ENCODE measurements at places on chromosomes 16 and 17.

DNA sequence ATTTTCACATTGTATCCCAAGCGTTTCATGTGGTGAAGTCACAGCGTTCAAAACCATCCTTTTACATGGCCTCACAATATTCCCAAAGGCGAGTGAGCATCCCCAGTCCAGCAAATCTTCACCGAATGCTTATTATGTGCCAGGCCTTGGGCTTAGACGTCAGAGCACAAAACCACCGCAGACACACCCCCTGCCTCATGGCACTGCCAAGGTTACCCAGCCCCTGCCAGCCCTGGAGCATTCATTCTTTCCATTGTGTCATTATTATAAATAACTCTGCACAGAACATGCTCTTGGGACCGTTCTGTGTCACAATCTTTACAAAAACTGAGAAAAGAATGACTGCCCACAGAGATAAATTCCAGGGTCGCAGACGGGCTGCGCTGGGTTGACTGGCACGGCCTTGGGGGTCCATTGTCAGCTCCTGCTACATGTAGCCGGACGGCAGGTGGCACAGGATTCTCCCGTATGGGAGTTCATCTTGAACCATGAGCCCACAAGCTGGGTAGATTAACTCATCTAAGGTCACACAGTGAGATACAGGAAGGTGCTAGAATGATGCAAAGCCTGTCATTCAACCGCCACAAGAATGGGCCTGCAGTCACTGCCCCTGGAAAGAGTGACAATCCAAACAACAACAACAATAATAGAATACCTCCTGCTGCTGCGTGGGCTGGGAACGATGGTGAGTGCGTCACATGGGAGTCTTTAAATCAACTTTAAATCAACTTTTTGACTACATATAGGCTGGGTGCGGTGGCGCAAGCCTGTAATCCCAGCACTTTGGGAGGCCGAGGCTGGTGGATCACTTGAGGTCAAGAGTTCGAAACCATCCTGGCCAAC, 4.5 kb upstream of the NECAB2 start:
- no peak for DNase-seq

GRCh38 chr16:11556945-11557720, 29.6 kb downstream of the LITAF start:
- DNase-seq: no peak

GRCh38 chr17:81345228-81346089, 49.8 kb upstream of the BAHCC1 start:
- DNase-seq: peak; percentile 24

GRCh38 chr16:87127061-87127765, 190.0 kb downstream of the C16orf95 start:
- no peak for DNase-seq

DNA sequence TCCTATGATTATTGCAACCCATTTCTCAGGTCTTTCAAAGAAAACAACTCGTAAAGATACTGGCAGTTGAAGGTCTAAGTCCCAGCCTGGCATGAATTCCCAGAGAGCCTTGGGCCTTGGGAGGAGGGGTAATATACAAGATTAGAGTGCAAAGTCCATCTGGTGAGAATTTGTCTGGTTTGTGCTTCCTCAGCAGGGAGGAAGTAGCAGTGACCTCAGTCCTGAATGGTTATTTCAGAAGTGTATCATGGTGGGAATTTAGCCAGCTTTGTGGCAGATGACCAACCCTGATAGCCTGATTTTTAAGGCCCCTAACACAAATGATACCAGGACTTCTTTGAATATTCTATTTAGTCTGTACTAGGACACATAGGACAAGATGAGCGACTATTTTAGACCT, 151.2 kb upstream of the TBX2 start:
- no peak for DNase-seq

GRCh38 chr17:41738077-41738800, 3.8 kb upstream of the HAP1 start:
- peak; percentile 71 for DNase-seq

DNA sequence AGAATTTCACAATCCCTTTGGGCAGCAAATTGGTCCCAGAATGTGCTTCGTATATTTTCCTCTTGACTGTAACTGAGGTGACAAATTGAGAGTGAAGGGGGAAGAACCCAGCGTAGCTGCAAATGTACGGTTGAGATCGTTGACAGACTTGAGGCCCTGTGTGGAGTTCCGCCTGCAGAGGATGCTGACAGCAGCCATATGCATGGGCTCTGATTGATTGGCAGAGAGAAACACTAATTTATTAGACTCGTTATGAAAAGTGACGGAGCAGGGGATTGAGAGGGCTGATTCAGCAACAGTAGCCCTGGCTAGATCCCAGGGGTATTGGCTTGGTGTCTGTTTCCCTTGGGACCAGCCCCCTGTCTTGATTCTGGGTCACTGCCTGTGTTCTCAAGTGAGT, 930.1 kb upstream of the EEF2KMT start:
- DNase-seq: no peak

GRCh38 chr17:59890720-59891119, 2.0 kb downstream of the TUBD1 start:
- DNase-seq: no peak

DNA sequence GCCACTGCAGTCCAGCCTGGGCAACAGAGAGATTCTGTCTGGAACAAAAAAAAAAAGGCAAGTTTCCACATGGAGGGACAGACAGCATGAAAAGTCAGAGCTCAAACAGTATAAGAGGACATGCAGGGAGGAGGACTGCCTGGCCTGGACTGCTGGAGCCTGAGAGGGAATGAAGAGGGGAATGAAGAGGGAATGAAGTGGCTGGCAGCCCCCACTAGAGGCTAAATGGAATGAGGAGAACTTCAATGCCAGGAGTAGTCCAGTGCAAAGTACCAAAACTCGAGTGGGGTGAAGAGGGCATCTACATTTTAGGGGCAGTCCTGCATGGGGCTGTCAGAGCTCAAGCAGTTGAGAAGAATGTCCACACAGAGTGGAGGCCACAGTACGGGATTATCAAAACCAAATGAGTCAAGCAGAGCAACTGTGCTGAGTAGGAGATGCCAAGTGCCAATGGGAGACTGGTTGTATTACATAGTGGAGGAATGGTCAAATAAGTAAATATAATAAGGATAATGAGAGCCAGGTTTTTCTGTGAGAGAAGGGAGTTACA, 22.9 kb downstream of the IKZF3 start:
- DNase-seq: no peak

DNA sequence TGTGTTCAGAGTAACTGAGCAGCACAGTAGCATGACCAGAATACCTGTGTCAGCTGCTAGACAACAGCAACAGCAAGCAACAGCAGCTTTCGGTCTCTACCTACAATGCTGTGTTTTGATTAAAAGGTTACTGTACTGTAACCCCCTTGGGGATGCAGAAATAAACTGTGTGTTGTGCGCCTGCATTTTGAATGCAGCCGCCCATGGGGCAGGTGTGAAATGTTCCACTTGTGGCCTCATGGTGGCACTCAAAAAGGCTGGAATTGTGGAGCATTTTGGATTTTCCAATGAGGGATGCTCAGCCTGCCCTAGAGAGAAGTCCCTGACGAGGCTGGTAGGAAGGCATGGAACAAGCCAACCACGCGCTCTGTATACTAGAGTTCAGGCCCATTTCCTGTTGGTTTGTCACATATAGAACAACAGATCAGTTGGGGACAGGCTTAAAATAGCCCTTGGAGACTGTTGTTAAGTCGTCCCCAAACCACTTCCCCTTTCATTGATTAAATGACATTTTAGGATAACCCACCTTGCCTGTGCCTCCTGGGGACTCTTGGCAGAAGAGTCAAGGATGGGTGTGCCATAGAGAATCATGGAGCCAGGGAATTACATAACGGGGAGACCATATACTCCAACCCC, 27.1 kb downstream of the SCPEP1 start:
- no peak for DNase-seq

- peak; percentile 15 for DNase-seq
Measured at GRCh38 chr16:17211797-17212196, 259.0 kb downstream of the XYLT1 start.

DNA sequence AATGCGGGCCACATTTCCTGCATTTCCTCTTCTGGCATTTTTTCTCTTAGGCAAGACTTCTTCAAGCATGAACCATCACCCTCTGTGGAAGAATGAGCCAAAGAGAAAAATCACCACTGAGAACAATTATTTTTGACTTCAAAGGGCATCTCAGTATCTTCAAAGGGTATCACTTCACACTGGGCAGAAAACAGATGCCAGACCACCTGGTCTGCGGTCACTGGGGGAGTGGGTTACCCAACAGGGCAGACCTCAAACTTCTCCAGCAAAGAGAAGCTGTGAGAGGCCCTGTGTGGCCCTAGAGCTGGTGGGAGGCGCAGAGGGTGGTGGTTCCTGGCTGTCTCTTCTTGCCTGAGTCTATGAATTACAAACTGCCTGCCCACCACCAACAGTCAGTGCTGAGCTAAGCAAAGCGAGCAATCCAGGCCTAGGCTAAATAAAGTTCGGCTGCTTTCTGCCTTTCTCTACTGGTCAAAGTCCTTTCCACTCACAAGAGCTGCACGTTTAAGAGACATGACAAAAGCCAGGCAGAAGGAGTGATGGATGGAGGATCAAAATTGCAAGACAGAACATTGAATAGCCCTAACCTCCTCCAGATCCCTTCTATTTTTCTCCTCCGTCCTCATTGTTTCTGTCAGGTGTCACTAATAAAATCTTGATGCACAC, 602.7 kb upstream of the CDH5 start:
- no peak for DNase-seq

DNA sequence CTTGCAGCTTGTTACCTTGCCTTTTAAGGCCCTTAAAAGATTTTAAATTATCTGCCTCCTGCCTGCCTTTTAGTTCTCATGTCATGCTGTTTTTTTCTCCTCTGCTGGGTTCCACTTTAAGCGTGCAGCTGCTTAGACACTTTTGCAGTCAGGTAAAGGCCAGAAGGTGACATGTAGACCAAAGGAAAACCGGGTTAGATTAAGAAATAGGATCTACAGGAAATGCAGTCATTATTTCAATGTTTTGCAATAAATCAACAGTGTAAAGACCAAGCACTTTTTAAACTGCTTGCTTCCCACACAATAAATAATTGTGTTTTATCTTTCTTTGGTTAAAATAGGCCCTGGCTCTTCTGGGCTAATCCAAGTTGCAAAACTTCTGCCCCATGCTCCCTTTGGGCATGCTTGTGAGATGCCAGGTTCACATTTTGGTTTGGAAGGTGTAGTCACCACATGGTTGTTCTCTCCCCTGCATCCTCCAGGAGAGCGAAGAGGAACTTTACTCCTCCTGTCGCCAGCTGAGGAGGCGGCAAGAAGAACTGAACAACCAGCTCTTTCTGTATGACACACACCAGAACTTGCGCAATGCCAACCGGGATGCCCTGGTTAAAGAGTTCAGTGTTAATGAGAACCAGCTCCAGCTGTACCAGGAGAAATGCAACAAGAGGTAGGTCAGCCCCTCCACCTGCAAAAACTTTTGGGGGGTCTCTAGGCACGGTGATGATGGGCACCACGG, 54.9 kb downstream of the SDR42E1 start:
- DNase-seq: no peak

GRCh38 chr17:67982034-67982640, 14.1 kb downstream of the C17orf58 start:
- DNase-seq: no peak

DNA sequence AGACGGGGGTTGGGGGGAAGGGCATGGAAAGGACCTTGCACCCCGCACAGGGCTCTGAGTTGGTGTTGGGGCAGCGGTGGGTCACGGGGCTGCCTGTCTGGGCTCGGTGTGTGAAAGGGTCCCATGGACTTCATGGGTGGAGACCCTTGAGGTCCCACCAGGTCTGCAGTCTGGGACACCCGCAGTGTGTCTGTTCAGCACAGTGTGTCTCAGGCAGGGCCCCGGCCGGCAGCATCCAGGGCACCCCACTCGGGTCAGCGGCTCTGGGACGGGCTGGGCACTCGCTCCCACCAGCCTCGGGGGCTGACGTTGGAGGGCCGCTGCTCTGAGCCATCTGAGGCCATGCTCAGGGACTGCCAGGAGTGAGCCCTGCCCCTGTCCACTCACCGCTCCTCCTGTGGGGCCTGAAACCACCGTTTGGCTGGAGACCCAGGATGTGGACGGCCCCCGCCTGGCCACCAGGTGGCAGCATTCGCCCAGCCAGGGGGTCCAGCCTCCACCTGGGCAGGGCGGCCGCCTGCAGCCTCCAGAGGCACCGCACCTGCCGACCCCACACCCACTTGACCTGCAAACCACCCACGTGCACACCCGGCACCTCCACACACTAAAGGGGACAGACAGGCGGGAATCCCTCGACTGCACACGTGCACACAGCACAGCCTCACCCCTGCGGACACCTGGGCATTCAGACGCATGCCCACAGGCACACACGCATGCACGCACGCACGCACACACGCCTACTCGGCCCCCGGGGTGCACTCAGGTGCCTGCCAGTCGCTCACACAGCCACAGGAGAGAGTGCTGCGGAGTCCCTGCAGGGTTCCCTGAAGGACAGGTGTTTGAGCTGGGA, 10.1 kb upstream of the ZFPM1 start:
- peak; percentile 69 for DNase-seq

GRCh38 chr16:1089822-1090619, 6.0 kb downstream of the C1QTNF8 start:
- no peak for DNase-seq

DNA sequence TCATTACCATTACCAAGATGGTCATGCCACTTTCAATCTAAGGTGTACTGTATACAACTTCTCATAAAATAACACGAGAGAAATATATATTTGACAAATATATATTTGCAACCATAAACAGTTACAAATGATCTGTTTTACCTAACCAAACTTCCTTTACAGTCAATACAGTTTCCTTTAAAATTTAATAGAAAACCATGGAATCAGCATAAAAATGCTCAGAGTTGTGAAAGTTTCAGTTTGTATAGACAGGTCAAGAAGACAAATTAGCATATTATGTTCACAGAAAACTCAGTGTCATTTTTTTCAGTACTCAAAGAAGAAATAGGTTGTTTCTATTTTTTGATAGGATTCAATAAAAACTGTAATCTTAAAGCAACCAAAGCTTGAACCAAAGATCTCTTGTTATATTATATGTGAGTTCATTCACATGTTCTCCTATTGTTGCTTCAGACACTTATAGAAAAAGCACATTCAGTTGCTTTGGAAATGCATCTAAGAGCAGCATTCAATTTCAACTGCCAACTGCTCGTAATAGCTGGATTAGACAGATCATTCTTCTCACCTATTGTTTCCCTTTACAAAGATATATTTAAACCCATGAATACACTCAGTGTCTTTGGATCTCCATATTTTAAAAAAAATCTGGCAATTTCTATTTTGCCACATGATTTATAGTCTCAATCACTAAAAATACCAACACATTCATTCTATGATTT, 15.1 kb downstream of the SSH2 start:
- no peak for DNase-seq

DNA sequence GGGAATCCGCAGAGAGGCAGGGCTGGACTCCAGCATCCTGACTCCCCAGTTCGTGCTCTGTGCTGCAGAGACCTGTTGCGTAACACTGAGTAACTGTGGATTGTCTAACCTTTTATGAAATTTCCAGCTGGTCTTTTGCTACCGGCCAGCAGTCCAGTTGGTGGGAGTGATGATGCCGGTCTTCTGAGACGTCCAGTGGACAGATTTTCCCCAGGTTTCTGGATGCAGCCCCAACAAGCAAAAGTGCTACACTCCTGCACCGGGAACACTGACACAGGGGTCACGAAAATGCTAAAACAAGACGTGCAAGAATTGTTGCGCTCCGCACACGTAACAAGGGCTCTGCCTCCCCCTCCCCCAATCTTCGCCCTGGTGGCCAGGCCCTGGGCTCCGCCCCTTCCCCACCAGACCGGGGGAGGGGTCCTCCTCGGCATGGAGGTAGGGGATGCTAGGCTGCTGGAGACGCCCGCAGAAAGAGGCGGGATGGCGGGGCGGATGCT, 701 bp upstream of the MRC2 start:
- DNase-seq: no peak

GRCh38 chr17:69286257-69286656, 40.7 kb downstream of the ABCA5 start:
- DNase-seq: no peak

- no peak for DNase-seq
Measured at GRCh38 chr16:23519282-23519681, 9.0 kb upstream of the GGA2 start.

Measured in activated CD4-positive, alpha-beta T cell treated with anti-CD3 and anti-CD28 coated beads, Interleukin-2, amount 50 U/mL, for 24 hours (primary cell).